ENCODE measurements at places on chromosomes 2 and 18.

GRCh38 chr2:105488285-105488684 is 89.4 kb upstream of the FHL2 start:
- DNase-seq: no peak

DNA sequence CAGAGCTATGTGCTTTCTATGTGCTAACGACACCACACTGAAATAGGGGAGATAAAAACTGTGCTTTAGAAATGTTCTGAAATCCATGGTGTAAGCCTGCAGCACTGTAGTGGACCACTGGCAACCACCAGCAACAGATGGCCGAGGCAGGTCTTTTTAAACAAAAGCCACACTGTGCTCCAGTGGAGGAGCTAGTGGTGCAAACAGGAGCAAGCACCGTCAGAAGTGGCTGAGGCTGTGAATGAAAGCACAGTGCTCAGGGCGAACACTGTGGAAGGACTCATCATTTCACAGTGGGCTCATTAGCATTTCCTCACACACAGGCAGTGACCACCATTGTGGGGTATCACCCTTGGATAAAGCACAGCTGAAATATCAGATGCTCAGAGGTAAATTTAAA is 22.9 kb upstream of the MTX2 start:
- no peak for DNase-seq

DNA sequence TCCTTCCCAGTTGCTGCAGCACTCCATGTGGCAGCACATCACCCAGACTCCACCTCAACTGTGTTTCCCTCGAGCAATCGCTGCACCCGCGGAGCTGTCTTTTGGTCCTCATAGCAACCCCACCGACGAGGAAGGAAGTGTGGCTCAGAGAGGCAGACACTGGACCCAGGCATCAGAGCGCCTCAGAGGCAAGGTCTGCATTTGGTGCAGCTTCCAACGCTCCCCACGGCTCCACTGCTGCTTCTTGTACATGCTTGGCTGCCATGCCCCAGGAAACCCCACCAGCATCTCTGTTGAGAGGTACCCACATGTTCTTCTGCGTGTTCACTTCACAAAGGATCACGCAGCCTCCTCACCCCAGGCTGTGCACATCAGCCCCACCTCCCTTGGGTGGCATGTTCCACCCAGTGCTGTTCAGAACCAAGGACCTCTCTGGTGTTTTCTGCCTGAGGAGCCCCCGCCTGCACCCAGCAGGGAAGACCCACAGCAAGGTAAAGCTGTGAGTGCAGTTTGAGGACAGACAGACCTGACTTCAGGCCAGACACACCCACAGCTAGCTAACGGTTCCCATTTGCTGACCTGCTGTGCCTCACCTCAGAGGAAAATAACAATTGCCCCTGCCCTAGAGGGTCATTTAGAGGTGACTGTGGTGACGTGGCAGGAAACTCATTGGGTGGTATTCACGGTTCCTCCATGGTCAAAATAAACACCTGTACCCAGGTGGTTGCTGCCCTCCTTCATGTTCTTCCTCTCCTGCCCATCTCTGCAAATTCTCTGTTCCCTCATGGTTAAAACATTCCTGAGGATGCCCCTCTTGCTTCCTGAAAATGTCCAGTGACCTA is 326.3 kb upstream of the MYT1L start:
- DNase-seq: peak; percentile 64

DNA sequence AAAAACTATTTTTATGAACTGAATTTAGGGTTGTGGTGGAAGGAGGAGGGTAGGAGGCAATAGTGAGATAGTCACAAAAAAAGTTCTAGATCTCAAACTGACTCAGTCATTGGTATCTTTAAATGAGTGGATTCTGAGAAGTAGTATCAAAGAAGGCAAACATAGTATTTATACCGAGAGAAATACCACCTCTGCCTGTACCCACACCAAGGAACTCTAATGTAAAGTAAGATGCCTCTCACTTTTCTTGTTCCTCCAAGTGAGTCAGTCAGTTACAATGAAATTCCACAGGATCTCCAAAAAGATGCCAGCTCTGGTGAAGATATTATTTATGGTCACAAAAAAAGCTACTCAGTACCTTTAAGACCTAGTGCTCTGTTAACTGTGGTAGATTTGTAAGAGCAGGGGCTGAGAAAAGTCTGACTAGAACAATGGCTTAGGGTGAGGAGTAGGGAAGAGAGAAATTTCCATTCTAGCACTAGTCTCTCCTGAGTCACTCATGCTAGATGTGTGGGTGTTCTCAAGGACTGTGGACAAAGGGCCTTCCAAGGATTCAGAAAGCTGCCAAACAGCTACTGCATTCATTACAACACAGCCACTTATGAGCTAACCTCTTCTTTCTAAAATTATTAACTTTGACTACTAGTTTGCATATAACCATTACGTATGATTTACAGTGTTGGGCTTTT is 36.3 kb downstream of the YWHAQ start:
- no peak for DNase-seq

DNA sequence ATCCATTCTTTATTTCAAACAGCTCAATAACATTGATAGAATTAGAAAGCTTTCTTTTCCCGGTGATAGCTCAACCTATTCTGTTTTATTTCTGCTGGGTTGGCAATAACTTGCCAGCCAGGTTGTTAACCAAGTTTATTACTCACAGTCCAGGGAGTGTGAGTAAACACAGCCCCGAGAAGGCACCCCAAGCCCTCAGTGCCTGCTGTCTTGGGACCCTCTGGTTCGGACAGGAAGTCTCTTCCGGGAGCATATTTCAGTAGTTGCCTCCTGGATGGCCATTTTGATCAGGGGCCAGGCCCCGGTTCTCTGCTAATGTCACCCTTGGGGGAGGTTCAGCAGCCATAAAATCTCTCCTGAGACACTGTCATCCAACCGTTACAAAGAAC is 176.8 kb downstream of the INO80D start:
- no peak for DNase-seq

DNA sequence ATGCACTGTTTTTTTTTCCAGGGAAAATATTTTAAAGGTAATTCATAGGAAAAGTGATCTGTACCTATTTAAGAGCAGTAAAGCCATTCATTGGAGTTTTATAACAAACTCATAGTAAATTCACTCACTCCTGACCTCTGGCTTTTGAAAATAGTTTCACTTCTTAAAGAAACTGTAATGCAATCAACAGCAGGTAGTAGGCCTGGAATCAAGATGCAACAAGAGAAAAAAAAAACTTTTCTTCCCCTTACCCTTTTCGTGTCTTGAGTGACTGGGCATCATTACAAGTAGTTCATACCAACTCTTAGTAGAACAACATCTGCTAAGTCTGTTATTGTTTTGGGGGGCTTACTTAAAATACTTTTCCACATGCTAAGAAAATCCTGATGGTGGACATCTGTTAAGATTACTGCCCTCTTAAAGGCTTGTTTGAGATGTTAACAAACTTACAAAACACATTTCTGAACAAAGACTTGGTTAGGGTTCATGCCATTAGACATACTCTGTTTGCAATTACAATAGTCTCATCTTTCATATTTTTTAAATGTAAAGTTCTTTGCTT is 164.1 kb upstream of the FOSL2 start:
- DNase-seq: no peak

- no peak for DNase-seq
Observed at GRCh38 chr2:20190170-20190569, 34.8 kb downstream of the SDC1 start.

GRCh38 chr2:145569108-145569507 is 1049.2 kb upstream of the ZEB2 start:
- no peak for DNase-seq

DNA sequence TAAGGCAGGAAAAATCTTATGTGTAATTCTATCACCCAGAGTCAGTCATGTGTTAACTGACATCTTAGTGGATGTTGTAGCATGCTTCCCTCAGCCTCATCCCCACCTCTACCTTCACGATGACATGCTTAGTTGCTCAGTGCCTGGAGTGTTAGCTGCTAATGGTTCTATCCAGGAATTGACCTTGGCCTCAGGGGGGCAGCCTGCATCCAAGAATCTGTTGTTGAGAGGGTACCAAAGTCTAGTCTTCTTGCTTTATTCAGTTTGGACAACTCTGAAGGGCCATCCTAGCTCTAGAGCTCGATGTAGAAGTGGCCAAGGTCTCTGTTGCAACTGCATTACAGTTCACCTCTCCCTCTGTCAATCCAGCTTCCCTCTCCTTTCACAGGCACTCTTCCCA is 61.2 kb downstream of the ACYP2 start:
- no peak for DNase-seq

DNA sequence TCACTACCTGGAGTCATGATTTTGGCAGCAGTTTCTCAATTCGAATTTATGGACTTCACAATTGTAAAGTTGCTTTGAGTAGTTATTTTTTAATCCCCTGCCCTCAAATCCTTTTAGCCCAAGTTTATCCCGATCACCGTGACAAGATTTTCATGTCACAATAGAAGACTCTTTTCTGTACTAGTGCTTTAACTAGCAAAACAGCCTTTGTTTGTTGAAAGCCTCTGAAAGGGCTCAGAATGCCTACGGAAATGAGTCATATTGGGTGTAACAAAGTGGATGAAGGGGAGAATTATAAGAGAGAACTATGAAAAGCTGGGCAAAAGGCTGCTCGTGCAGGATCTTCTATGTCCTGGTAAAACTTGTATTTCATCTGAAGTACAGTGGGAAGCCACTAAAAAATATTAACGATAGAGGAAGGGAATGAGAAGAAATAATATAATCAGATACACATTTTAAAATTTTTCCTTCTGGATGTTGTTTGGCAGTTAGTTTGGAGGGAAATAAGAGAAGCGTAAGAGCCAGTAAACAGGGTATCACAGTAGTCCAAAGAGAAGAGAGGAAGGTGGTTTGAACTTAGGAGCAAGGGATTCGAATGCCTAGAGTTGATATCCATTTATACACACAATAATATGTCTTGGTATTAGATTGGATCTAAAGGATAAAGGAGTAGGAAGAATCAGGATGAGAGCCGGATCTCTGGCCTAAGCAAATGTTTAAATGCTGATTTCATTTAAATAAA is 114.9 kb downstream of the GALNT13 start:
- DNase-seq: no peak

DNA sequence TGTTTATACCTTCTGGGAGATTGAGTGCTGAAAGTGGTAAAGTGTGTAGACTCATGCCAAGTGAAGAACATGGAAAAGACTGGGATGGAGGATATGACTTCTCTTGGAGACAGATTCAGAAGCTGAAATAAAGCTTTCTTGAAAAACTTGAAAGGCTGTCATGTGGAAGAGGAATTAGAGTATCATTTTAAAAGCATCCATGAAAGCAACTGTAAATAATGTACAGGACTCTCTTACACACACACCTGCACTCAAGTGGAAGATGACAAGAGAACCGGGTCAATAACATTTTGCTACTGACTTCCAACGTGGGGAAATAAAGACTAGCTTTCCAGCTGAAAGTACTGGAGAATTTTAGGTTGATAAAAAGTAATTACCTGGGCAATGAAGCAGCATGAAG is 658.2 kb downstream of the TDRD15 start:
- DNase-seq: no peak

GRCh38 chr2:4135765-4136164 is 432.4 kb downstream of the DCDC2C start:
- DNase-seq: no peak

GRCh38 chr2:190627448-190628412 is 21.2 kb upstream of the NAB1 start:
- DNase-seq: peak; percentile 78

DNA sequence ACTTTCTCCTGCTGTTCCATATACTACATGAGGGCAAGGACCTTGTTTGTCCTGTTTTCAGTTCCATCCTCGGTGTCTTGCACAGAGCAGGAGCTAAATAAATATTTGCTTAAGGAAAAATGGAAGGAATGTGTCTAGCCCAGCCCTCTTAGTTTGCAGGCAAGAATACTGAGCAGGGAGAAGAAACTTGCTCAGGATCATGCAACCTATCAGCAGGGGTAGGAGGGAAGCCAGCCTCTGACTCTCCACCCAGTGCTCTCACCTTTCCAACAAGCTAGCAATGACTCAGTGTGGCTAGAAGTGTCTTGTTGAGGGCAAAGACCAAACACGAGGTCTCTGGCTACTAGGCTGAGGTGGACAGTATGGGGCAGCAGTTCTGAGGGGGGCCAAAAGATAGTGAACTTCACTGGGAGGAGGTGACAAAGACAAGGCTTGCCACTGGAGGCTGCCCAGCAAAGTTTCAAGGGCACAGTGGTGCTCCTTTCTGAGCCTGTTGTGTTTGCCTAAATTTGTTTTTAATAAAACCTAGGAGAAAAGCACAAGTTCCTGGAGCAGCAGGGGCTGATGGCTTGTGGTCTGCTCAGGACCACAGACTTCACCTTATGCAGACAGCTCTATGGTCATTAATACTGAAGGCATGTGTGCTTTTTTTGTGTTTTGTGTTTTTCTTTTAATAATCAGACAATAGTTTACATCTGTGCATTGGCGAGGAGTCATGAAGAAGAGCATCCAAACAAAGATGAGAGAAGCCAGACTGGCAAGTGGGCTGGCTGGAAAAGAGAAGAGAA is 49.1 kb upstream of the CTAGE1 start:
- DNase-seq: no peak

- no peak for DNase-seq
Observed at GRCh38 chr2:60989259-60989658, 28.3 kb upstream of the PEX13 start.

GRCh38 chr2:36190097-36190496 is 165.5 kb upstream of the CRIM1 start:
- DNase-seq: no peak

DNA sequence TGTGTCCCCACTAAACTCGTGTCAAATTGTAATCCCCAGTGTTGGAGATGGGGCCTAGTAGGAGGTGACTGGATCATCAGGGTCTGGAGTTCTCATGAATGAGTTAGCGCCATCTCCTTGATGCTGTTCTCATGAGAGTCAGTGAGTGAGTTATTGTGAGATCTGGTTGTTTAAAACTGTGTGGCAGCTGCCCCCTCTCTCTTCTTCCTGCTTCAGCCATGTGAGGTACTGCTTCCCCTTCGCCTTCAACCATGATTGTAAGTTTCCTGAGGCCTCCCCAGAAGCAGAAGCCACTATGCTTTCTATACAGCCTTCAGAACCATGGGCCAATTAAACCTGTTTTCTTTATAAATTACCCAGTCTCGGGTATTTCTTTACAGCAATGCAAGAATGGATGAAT is 50.4 kb downstream of the AP1S3 start:
- DNase-seq: no peak

- DNase-seq: no peak
Observed at GRCh38 chr2:236840857-236841256, 244.8 kb upstream of the COPS8 start.

GRCh38 chr2:224778474-224778877 is 62.3 kb upstream of the CCDC195 start:
- DNase-seq: no peak

DNA sequence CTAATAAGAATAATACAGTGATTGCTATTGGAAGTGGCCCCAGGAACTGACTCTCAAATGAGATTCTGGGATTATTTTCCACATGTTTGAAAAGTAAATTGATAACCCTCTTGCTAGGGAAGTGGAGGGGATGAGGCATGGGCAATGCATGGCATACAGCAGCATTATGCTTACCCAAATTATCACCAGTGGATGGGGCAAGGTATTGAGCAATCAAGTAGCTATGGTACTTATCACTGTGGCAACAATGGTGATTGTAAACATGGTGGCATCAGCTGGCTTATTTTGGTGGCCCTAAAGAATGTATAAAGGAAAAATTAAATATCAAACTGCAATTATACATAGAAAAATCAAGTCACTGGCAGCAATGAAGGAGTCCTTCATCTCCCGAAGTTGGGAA is 155.1 kb downstream of the FIGN start:
- DNase-seq: no peak

Data from spleen (tissue), 13 donors.